ENCODE measurements at places on chromosomes 2 and 18.

GRCh38 chr2:241228860-241229516, 40.5 kb downstream of the ANO7 start:
- no peak for DNase-seq

DNA sequence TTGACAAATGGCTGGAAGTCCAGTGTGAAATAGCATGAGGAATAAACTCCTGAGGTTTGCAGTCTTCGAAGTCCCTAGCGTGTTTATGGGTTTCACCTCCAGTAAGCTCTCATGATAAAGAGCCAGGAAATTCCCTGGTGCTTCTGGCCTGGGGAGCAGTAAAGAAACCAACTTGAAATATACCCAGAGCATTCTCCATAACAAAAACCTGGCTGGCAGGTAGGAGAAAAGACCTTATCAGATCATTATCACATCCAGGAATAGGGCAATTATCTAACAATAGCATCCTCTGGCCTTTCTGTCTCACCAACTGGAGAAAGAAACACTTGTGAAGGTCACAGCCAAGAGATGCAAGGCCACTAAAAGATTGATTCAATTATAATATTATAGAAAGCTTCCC, 513.6 kb upstream of the LRRTM4 start:
- DNase-seq, result no peak

GRCh38 chr2:27408601-27409320, 630 bp downstream of the PPM1G start:
- no peak for DNase-seq

DNA sequence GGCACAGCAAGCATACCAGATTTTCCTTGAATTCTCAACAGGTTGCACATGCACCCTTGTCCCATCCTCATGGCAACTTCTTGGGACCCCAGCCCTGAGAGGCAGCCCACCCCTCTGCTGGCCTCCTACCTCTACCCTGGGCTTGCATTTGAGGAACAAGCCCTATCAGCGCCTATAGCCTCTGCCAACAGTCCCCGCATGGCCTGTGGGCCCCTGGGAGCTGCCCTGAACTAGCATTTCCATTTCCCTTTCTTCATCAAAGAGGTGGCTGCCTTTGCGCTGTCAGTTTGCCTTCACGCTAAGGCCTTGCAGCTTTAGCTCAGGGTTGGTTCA, 5.4 kb upstream of the ZAP70 start:
- DNase-seq, result no peak

GRCh38 chr18:6638447-6638846, 91.1 kb upstream of the ARHGAP28 start:
- no peak for DNase-seq

DNA sequence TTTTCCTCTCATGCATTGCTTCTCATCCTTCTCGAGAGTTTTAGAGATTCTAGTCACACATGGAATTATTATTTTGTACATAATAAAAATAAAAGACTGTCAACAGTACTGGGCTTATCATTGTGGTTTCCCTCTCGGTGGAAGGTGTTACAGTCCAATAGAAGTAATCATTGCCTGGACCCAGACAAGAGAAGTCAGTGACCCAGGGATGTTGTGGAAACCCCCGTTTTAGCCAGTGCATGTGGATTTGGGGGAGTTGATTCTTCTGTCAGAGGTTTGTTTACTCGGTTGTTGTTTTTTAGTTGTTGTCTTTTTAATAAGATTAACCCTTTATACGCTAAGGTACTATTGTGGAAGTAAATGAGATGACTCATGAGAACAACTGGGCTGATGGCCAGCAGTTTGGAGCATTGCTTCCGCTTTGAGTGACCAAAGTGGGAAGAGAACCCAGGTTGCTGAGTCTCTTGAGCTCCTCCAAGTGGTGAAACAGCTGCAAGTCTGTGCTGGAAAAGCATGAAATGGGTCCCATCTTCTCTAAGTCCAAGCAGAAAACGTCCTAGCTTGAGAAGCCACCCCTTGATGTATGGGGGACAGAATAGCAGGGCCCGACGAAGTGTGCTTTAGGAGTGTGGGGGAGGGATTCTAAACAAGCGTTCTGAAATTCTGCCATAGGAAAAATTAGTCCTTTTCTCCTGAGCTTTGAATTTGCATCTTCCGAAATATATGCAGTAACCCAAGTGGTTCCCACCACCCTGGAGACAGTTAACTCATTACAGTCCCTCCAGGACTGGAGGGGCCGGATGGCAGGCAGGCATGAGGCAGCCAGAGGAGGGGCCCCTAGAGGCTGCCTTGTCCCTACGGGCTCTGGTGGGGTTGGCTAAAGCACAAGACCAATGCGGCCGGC, 61.8 kb upstream of the GPR45 start:
- DNase-seq, result no peak

DNA sequence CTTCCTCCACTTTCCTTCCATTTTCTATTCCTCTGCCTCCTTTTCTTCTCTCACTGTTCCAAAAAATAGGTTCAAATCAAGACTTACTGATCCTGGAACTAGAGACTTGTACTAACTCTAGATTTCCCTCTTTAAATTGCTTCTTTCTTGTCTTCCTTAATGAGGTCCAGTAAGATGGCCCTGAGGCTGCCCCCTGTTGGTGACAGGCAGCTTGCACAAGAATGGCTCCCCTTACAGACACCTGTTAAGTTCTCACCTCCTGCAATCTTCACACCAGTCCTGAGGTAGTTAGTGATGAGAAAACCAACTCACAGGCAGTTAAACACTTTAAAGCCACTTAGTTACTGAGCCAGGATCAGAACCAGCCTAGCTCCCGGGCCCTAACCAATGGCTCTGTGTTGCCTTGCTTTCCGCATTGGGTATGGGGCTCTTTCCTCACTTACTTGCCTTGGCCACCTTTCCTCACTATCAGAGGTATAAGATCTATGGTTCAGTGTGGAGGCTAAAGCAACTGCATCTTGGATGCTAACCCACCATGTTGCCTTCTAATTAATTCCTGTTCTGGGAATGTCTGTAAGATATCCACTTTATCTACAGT, 130.6 kb downstream of the AKAIN1 start:
- DNase-seq, result no peak

GRCh38 chr18:9094307-9095226, 7.9 kb upstream of the NDUFV2 start:
- DNase-seq, result no peak

- DNase-seq, result no peak
These were observed 570.0 kb upstream of the GCFC2 start for GRCh38 chr2:76280686-76281085.

GRCh38 chr2:238855299-238855698, 7.4 kb downstream of the TWIST2 start:
- DNase-seq, result no peak

GRCh38 chr18:42025491-42025890, 70.5 kb downstream of the PIK3C3 start:
- DNase-seq, result no peak

GRCh38 chr18:10379522-10379921, 74.9 kb upstream of the APCDD1 start:
- no peak for DNase-seq

DNA sequence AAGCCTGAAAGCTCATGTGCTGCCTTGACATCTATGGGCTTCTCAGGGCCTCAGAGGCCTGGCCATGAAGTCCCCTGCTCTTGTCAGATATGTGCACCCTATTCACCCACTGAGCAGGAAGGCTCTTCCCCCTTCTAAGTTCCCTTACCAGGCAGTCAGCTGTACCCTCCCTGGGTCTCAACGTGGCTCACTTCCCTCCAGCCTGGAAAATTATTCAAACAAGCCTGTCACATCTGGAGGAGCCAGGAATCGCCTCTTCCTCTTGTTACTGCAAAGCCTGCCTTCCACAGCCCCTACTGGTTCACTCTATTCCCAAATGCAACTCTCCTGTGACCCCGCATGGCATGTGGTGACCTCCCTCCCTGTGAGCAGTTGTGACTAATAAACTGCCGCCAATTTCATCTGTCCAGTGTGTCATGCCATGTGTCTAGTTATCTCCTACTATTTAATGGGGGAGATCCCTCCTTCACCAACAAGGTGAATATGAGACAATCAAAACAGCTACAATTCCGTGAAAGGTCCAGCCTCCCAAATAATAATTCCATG, 8.4 kb upstream of the SERPINB8 start:
- DNase-seq, result no peak

DNA sequence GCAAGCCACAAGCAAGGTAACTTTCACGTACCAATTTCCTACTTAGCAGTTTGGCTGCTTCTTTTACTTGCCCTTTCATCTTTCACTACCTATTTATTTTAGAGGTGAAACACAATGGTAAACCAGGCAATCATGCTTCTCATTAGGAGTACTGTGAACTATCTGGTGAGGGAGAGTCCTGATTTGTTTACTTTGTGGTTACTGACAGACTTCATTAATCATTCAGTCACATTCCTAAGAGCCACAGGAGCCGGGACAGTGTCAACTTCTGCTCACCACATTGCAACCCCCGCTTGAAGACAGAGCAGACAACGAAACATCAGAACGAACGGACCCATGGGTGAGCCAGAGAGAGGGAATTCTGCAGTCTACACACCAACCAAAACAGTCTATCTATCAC, 28.8 kb downstream of the TUBB6 start:
- DNase-seq, result no peak

GRCh38 chr2:43169099-43169945, 57.1 kb downstream of the ZFP36L2 start:
- DNase-seq, result no peak

GRCh38 chr2:141029428-141030078, 1101.3 kb downstream of the LRP1B start:
- no peak for DNase-seq

- no peak for DNase-seq
These were observed 324.7 kb downstream of the LRP1B start for GRCh38 chr2:141806090-141806489.

GRCh38 chr18:21327101-21327500, 85.1 kb downstream of the GREB1L start:
- DNase-seq, result no peak

- DNase-seq, result no peak
These were observed 33.6 kb upstream of the ROCK2 start for GRCh38 chr2:11377928-11378545.

GRCh38 chr2:235050980-235051351, 99.1 kb downstream of the SH3BP4 start:
- DNase-seq, result no peak

DNA sequence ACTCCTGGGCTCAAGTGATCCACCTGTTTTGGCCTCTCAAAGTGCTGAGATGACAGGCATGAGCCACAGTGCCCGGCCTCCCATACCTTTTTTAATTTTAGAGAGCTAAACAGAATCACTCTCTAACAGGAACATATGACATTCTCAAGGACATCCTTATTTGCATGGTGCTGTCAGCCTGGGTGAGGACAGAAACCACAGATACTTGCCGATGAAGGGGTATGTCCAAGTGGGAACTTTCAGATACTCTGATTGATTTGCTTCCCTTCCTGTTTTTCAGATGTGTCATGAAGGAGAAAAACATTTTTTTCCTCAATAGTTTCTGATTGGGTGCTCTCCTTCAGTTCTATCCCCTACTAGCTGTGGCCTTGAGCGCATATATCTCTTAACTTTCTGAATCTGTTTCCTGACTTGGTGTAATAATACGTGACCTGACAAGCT, 49.6 kb downstream of the MYO3B start:
- DNase-seq, result no peak

DNA sequence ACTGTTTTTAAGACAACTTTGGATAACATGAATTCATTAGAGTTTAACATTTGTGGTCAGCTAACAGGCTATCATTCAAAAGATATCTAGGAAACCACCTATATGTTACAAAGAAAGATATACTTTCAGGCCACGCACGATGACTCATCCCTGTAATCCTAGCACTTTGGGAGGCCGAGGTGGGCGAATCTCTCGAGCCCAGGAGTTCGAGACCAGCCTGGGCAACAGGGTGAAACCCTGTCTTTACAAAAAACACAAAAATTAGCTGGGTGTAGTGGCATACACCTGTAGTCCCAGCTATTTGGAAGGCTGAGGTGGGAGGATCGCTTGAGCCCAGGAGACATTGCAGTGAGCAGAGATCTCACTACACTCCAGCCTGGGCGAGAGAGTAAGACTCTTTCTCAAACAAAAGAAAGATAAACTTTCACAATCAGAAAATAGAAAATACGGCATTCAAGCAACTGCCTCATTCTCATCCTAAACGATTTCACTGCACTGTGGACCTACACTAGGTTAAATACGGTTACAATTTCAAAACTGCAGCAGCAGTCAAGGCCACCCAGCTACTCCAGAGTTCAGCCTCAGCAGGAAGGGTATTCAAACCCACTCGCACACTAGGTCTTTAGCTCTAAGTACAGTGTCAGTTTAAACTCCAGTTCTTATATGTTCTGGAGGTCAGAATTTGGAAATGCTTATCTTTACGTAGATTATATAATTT, 250.0 kb upstream of the SLC39A10 start:
- no peak for DNase-seq

DNA sequence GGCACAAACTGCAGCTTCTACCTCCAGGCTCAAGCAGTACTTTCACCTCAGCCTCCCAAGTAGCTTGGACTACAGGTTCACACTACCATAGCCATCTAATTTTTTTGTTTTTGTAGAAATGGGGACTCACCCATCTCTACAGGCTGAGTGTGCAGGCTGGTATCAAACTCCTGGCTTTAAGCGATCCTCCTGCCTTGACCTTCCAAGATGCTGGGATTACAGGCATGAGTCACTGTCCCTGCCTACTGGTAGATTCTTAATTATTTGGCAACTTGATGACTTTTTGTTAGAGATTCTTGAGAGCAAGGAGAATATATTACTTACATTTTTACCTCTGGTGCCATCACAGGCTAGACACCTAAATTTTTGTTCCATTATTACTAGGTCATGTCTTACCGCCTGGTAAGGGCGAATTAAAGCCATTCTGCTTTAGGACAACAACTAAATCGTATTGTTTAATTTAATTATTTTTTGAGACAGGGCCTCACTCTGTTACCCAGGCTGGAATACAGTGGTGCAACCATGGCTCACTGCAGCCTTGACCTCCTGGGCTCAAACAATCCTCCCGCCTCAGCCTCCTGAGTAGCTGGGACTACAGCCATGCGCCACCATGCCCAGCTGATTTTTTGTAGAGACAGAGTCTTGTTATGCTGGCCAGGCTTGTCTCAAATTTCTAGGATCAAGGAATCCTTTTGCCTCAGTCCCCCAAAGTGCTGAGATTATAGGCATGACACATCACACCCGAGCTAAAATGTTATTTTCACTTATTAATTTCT, 15.7 kb downstream of the DYNC1I2 start:
- DNase-seq, result no peak

GRCh38 chr2:193837111-193837738, 1642.5 kb upstream of the TMEFF2 start:
- no peak for DNase-seq

- no peak for DNase-seq
These were observed 2.0 kb downstream of the IHH start for GRCh38 chr2:219058541-219059374.

- DNase-seq, result no peak
These were observed 136.1 kb downstream of the SH3BP4 start for GRCh38 chr2:235087832-235088495.

GRCh38 chr18:57210107-57210715, 63.3 kb downstream of the BOD1L2 start:
- DNase-seq, result no peak

All from NCI-H187 treated with DMSO at 0.1 percent for 48 hours (cell line).